Activated B cell treated with CpG ODN at 0.5 μM for 24 hours (primary cell): ENCODE measurements at places on chromosomes 3 and 15. TPM values are rescaled to one million over a fixed set of nuclear protein-coding genes. Genes with fewer than 3 reads are reported as not detected.

DNA sequence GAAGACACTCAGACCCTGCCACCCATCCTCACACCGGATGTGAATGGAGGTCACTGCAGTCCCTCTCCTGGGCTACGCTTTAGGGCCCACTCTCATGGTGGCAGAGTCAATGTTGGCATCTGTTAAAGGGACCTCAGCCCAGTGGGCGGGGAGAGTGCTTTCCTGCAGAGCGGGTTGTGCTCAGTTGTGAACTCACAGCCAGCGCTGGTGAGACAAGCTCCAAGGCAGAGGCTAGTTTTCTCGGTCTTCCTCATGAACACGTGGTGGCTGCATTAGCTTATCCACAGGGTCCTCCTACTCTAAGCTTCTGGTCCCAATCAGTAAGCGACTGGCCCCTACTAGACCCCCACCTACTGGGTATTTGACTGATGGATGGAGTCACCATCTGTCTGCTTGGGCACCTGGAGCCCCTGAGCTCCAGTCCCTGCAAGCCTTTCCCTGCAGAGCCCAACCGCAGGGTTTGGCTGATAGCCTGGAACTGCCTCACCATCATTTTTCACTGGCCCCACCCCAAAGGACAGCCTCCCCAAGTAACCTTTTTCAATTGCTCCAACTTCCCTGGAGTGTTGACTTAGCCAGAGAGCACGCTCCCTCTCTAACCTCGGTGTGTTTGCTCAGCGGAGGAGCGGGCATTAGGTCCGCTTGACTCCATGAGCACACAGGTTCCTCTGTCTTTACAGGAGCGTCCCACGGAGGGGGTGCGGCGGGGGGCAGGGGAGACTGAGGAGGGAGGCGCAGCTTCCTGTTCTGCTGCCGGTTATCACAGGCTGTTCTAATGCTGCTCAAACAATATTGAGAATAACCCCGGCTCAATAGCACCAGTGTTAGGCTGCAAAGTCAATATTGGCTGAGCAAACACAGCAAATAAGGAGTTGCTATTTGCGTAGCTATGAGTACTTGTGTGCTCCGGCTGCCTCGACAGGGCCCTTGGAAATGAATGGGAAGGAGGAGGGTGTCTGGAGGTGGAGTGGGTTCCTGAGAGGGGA, 141.7 kb downstream of the RPLP1 start:
- no peaks in the 10 kb centered on the region for H3K36me3 ChIP-seq
- peaks cover 44% of the 10 kb centered on the region for H3K27me3 ChIP-seq
- DNase-seq = no peak
- peaks cover 4% of the 10 kb centered on the region for H3K4me1 ChIP-seq
- no peak overlapping the region for H3K27ac ChIP-seq

DNA sequence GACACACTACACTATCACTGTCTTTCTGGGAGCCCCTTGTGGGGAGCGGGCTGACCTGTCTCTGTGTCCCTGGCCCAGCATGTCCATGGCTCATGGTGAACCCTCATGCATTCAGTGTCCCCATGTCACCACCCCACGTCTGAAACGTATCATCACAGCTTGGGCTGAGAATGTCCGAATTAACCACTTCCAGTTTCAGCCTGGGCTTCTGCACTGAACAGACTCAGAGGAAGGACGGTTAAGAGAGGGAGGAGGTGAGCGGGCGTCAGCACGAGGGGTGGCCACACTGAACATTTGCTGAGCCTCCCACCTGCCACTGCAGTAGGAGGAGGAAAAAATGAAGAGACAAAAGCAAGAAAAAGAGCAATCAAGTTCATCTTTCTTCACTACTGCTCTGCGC, 30.5 kb downstream of the ATP2B2 start:
- H3K27ac ChIP-seq = no peak overlapping the region
- no peaks in the 10 kb centered on the region for H3K4me1 ChIP-seq
- peaks cover 18% of the 10 kb centered on the region for H3K27me3 ChIP-seq

GRCh38 chr15:41888662-41889253, 5.1 kb downstream of the SPTBN5 start:
- H3K36me3 ChIP-seq = no peaks in the 10 kb centered on the region
- no peaks in the 10 kb centered on the region for H3K27me3 ChIP-seq
- H3K4me1 ChIP-seq = peaks cover 42% of the 10 kb centered on the region
- peak overlapping the region; percentile 15 for H3K4me3 ChIP-seq
- DNase-seq = no peak

DNA sequence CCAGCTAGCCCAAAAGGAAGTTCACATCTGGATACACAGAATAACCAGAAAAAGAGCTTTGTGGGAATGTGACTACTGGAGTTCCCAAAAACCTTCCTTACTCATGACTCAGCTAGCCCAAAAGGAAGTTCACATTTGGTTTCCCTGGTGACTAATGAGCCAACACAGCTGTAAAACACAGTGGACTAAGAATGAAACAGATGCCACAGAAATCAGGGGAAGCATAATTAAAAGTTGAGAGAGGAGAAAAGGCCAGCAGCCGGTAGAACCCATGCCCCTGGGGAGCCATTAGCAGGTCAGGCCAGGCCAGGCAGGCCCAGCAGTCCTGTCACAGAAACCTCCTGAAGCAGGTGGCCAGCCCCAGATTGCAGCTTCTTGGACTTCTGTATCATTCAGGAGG, 130.3 kb downstream of the GHSR start:
- H3K4me1 ChIP-seq = no peaks in the 10 kb centered on the region
- H3K4me3 ChIP-seq = no peak overlapping the region
- no peaks in the 10 kb centered on the region for H3K27me3 ChIP-seq

DNA sequence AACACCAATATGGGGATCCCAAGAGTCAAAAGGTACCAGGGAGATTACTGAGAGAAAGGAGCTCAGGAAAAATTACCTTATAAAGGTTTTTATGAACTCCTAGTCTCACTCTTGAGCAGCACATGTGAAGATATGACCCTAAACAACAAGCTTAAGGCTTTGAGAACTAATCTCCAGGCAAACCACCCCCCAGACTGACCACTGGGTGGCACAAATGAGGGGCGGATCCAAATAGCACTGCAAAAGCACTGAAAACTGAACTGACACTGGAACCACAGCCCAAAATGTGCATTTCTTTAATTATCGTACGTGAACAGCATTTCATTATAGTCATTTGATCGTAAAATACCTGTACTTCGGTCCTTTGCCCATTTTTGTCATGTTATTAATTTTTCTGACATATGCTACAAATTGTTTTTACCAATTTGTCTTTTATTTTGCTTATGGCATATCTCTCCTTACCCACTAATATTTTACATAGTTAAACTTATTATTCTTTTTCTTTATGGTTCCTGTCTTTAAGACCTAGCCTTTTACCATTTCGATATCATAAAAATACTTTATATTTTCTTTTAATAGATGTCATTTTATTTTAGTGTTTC, 31.5 kb upstream of the TFDP2 start:
- DNase-seq = no peak
- H3K4me1 ChIP-seq = no peaks in the 10 kb centered on the region
- peaks cover 38% of the 10 kb centered on the region for H3K36me3 ChIP-seq
- no peak overlapping the region for H3K27ac ChIP-seq

DNA sequence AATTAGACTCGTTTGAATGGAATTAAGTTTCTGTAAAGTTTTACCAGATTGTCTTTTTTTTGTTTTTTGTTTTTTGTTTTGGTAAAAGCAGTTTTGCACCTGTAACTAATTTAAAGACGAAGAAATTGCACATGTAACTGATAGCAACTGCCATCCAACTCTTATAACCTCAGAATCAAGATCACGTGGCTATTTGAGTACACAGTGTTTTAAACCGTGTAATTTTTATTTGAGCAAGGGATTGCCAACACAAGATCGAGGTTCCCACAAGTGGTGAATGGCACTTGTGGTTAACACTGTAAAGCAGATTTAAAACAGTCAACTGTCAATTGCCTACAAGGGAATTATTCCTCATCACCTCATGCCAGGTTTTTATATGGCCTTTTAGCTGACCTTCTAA, 67.3 kb downstream of the PPARG start:
- H3K27me3 ChIP-seq = peaks cover 3% of the 10 kb centered on the region
- no peaks in the 10 kb centered on the region for H3K36me3 ChIP-seq
- DNase-seq = no peak
- H3K4me3 ChIP-seq = no peak overlapping the region

DNA sequence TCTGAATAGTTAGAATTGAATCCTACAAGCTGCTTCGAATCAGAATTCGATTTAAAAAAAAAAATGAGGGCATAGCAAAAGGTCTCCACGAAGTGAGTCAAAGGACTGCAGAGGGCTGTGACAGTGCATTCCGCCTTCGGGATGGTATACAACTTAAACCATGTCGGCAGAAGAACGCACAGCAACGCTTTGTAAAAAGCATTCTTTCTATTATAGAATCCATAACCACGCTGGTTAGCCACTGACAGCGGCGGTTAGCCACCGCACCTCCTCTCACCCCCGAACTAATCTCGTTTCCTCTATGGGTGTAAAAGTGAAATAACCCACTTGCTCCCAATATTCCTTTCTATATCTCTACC, 664 bp upstream of the PIK3CA start:
- no peak overlapping the region for H3K27ac ChIP-seq
- peaks cover 34% of the 10 kb centered on the region for H3K4me1 ChIP-seq
- no peak overlapping the region for H3K4me3 ChIP-seq
- H3K27me3 ChIP-seq = peaks cover under 1% of the 10 kb centered on the region
- H3K36me3 ChIP-seq = peaks cover 8% of the 10 kb centered on the region

- H3K36me3 ChIP-seq = no peaks in the 10 kb centered on the region
- H3K4me1 ChIP-seq = no peaks in the 10 kb centered on the region
- H3K27ac ChIP-seq = no peak overlapping the region
- no peaks in the 10 kb centered on the region for H3K27me3 ChIP-seq
- DNase-seq = no peak
Measured at GRCh38 chr15:97171556-97171955, 788.9 kb upstream of the ARRDC4 start.

- no peaks in the 10 kb centered on the region for H3K27me3 ChIP-seq
- H3K4me3 ChIP-seq = no peak overlapping the region
- H3K27ac ChIP-seq = no peak overlapping the region
- peaks cover 67% of the 10 kb centered on the region for H3K36me3 ChIP-seq
- no peak for DNase-seq
Measured at GRCh38 chr15:67202991-67203390, 51.5 kb downstream of the AAGAB start.

GRCh38 chr3:155323063-155323666, 29.7 kb upstream of the STRIT1 start:
- no peak overlapping the region for H3K27ac ChIP-seq
- no peak for DNase-seq
- H3K27me3 ChIP-seq = no peaks in the 10 kb centered on the region
- H3K36me3 ChIP-seq = no peaks in the 10 kb centered on the region
- H3K4me3 ChIP-seq = no peak overlapping the region

- H3K36me3 ChIP-seq = no peaks in the 10 kb centered on the region
- no peak overlapping the region for H3K4me3 ChIP-seq
- no peak for DNase-seq
Measured at GRCh38 chr3:144369129-144369879, 397.7 kb downstream of the DIPK2A start.

GRCh38 chr3:37492977-37493471, 318.6 kb upstream of the LRRFIP2 start:
- no peak overlapping the region for H3K4me3 ChIP-seq
- H3K27ac ChIP-seq = no peak overlapping the region
- no peak for DNase-seq
- peaks cover 9% of the 10 kb centered on the region for H3K27me3 ChIP-seq
- H3K4me1 ChIP-seq = no peaks in the 10 kb centered on the region

DNA sequence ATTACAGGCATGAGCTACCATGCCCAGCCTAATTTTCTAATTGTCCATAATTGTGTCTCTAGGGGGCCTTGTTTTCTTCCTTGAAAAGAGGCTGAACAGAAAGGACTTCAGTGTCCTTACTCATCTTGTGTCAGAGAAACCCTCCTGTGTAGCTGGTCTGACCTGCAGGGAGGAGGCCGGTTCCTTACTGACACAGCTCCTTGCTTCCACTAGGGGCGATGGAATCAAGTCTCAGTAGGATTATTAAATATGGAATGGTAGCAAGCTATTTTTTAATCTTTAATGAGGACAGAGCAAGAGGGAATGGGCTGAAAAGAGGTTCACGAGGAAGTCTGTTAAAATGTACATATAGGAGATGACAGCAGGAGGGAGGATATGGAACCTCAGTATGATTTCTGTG, 8.6 kb downstream of the LPCAT4 start:
- H3K36me3 ChIP-seq = peaks cover 57% of the 10 kb centered on the region
- H3K27ac ChIP-seq = no peak overlapping the region
- no peak overlapping the region for H3K4me3 ChIP-seq
- no peaks in the 10 kb centered on the region for H3K27me3 ChIP-seq

- H3K4me1 ChIP-seq = no peaks in the 10 kb centered on the region
- H3K36me3 ChIP-seq = no peaks in the 10 kb centered on the region
- DNase-seq = no peak
- no peak overlapping the region for H3K4me3 ChIP-seq
Measured at GRCh38 chr3:78724859-78725258, 1042.9 kb downstream of the ROBO1 start.

GRCh38 chr3:127816783-127817405, 5.4 kb downstream of the MGLL start:
- H3K36me3 ChIP-seq = peaks cover 6% of the 10 kb centered on the region
- peaks cover 15% of the 10 kb centered on the region for H3K4me1 ChIP-seq
- no peak for DNase-seq
- H3K27ac ChIP-seq = no peak overlapping the region
- H3K4me3 ChIP-seq = no peak overlapping the region
- peaks cover 2% of the 10 kb centered on the region for H3K27me3 ChIP-seq

GRCh38 chr3:11350374-11350773, 78.2 kb downstream of the ATG7 start:
- no peak overlapping the region for H3K27ac ChIP-seq
- no peaks in the 10 kb centered on the region for H3K27me3 ChIP-seq
- peaks cover 76% of the 10 kb centered on the region for H3K36me3 ChIP-seq
- no peak for DNase-seq
- no peak overlapping the region for H3K4me3 ChIP-seq

DNA sequence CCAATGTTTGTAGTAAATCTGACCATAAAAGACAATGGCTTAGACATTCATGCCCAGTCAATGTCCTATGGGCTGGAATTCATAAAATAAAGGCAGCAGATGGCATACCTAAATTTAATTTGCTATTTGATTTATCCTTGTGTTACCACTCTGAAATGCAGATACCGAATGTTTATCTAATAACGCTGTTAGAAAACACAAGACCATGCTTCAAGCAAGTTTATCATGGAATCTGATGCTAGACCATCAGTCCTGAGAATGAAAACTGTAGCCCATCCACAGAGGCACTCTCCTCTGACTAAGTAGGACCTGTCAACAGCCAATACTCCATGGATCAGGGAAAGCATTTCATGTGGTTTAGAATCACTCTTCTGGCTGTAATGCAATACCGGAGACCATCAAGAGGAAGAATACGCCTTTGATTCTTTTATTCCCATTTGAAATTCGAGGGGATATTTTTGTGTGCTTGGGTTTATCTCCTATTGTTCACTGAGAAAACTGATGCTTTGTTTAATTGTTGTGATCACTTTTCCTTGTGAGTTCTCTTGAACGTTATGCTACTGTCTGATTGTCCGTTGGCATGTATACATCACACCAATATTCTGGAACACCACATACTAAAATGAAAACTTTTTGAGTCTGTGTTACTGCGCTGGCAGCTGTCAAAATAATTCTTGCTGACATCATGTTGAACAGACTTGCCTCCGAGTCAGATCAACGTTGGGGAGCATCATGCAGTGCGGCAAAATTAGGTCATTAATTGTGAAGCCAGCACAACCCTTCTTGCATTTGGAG, 12.1 kb upstream of the CPB1 start:
- H3K27me3 ChIP-seq = no peaks in the 10 kb centered on the region
- H3K4me1 ChIP-seq = no peaks in the 10 kb centered on the region
- H3K4me3 ChIP-seq = no peak overlapping the region
- H3K27ac ChIP-seq = no peak overlapping the region
- no peak for DNase-seq

Gene PLXND1
- 3.1 and 3.7 TPM in 2 replicates for total RNA-seq

Gene FOXL2NB
- not detected in 2 replicates for total RNA-seq

Gene RFT1
- total RNA-seq = 23.6 TPM in 2 replicates

Gene SLC22A14
- total RNA-seq = 0.16 TPM in 1 of 2 replicates, not detected in the other

Gene DAZL
- total RNA-seq = not detected in 2 replicates

Gene C3orf62
- total RNA-seq = 5.3 and 6.1 TPM in 2 replicates

Gene NLGN1
- not detected in 2 replicates for total RNA-seq

Gene SNTN
- total RNA-seq = not detected in 2 replicates
